ENCODE measurements at places on chromosomes 4 and X. TPM values are rescaled to one million over a fixed set of nuclear protein-coding genes. Genes with fewer than 3 reads are reported as not detected.
A peak's percentile ranks its signal among the peaks of the same experiment; 100 is the strongest.

GRCh38 chr4:57496697-57497471, 386.7 kb upstream of the IGFBP7 start:
- H3K4me1 ChIP-seq: no peaks in the 10 kb centered on the region
- no peaks in the 10 kb centered on the region for H3K27me3 ChIP-seq
- DNase-seq: no peak
- H3K27ac ChIP-seq: no peak overlapping the region

GRCh38 chr4:168183717-168184571, 91.6 kb downstream of the ANXA10 start:
- no peak overlapping the region for H3K27ac ChIP-seq
- no peak for DNase-seq
- H3K36me3 ChIP-seq: no peaks in the 10 kb centered on the region
- H3K27me3 ChIP-seq: no peaks in the 10 kb centered on the region
- H3K4me3 ChIP-seq: no peak overlapping the region

The RNF175 gene
- total RNA-seq: 7.3 TPM

GRCh38 chrX:139702658-139703057, 5.3 kb downstream of the MCF2 start:
- no peaks in the 10 kb centered on the region for H3K4me1 ChIP-seq
- no peak overlapping the region for H3K4me3 ChIP-seq
- DNase-seq: no peak
- no peaks in the 10 kb centered on the region for H3K36me3 ChIP-seq

The TRPC5OS gene
- not detected for total RNA-seq

The HS3ST1 gene
- 1.7 TPM for total RNA-seq

DNA sequence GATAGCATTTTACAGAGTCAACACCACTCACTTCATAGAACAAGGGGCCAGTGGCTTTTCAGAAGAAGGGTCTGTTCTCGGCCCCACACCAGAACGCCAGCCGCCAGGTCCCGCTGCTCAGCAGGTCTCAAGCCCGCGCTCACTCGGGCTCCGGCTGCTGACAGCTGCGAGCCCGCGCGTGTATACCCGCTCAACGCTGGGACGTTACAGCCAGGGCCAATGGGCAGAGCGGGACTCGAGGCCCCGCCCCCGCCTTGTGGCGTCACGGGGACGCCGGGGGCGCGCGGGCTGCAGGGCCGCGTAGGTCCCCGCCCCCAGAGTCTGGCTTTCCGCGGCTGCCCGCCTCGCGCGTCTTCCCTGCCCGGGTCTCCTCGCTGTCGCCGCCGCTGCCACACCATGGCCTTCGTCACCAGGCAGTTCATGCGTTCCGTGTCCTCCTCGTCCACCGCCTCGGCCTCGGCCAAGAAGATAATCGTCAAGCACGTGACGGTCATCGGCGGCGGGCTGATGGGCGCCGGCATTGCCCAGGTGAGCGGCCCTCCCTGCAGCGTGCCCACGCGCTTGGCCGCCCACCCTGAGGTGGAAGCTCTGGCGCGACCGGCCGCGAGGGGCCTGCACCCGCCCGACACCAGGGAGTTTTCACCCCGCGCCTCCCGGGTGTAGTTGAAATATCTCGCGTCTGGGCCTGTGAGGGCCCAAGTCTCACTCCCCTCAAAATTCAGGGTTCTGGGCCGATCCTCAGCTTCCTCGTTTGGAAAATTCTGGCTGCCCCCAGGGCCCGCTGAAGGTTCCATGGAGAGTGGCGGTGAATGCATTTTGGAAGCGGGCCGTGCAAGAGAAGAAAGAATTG, at the start of gene HADH:
TSS of gene HADH (plus strand) at position 353 of the 850 bp plus-strand sequence. CDS start at position 397, 44 bp downstream.
- DNase-seq: peak; percentile 41
- no peaks in the 10 kb centered on the region for H3K27me3 ChIP-seq
- no peaks in the 10 kb centered on the region for H3K4me1 ChIP-seq
- H3K27ac ChIP-seq: peak within 1 kb of the TSS; percentile 58

DNA sequence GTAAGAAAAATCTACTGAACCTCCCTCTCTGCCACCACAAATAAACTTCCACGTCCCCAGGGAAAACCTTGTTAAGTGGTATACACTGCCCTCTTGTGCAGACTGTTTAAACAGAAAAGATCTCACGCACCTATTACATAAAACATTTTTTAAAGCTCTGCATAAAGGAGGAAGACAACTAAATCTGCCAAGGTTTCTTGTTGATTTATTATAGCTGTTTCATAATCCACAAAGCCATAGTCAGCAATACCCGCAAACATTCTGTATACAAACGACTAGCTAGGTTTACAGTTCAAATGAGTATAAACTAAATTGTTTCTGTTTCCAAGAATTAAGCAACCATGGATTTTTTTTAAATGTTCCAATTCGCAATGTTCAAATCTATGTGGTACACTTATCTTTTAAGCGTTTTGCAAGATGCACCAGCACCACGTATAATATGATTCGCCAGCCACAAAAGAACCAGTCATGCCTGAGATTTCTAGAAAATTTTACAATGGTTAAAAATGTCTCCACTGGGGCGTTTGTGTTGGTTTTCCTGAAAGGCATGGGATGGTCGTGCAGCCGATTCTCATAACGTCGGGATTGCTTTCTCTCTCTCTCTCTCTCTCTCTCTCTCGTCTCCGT, 164.6 kb downstream of the PRKX start:
- H3K4me3 ChIP-seq: no peak overlapping the region
- no peaks in the 10 kb centered on the region for H3K27me3 ChIP-seq
- peaks cover 2% of the 10 kb centered on the region for H3K4me1 ChIP-seq

The ASMT gene
- total RNA-seq: 1.4 TPM

- no peaks in the 10 kb centered on the region for H3K4me1 ChIP-seq
Measured at GRCh38 chr4:52423967-52424366, 235.1 kb downstream of the USP46 start.

- H3K4me1 ChIP-seq: peaks cover 5% of the 10 kb centered on the region
- no peaks in the 10 kb centered on the region for H3K27me3 ChIP-seq
- no peak overlapping the region for H3K27ac ChIP-seq
- no peak for DNase-seq
Measured at GRCh38 chr4:52643785-52644244, 15.3 kb downstream of the USP46 start.

GRCh38 chrX:110944751-110945675, 149.4 kb upstream of the CHRDL1 start:
- peak overlapping the region; percentile 75 for H3K4me3 ChIP-seq
- no peaks in the 10 kb centered on the region for H3K27me3 ChIP-seq
- H3K4me1 ChIP-seq: no peaks in the 10 kb centered on the region
- DNase-seq: peak; percentile 53

DNA sequence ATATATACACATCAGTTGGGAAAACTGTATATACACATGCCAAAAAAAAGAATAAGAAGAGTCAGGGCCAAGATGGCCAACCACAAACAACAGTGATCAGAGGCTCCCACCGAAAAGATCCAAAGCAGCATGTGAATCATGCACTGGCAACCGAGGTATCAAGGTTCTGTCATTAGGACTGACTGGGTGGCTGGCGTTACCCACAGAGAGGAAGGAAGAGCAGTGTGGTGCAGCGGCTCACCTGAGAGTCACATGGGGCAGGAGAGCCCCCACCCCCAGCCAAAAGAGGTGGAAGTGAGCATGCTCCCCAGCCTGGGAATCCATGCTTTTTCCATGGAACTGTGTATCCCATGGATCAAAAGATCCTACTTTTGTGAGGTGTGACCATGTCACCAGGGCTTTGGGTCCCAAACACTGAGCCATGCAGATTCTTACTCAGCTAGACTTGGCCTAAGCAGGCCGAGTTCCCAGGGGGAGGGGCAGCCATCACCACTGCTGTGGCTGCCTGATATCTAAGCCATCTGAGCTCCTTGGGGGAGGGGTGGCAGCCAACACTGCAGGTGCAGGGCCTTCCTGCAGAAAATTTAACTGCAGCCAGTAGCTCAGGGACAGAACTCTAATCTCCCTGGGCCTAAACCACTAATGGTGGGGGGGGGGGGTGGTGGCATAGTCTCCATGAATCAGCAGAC, 52.8 kb downstream of the P2RY10 start:
- H3K27ac ChIP-seq: no peak overlapping the region
- no peak for DNase-seq
- no peaks in the 10 kb centered on the region for H3K27me3 ChIP-seq

DNA sequence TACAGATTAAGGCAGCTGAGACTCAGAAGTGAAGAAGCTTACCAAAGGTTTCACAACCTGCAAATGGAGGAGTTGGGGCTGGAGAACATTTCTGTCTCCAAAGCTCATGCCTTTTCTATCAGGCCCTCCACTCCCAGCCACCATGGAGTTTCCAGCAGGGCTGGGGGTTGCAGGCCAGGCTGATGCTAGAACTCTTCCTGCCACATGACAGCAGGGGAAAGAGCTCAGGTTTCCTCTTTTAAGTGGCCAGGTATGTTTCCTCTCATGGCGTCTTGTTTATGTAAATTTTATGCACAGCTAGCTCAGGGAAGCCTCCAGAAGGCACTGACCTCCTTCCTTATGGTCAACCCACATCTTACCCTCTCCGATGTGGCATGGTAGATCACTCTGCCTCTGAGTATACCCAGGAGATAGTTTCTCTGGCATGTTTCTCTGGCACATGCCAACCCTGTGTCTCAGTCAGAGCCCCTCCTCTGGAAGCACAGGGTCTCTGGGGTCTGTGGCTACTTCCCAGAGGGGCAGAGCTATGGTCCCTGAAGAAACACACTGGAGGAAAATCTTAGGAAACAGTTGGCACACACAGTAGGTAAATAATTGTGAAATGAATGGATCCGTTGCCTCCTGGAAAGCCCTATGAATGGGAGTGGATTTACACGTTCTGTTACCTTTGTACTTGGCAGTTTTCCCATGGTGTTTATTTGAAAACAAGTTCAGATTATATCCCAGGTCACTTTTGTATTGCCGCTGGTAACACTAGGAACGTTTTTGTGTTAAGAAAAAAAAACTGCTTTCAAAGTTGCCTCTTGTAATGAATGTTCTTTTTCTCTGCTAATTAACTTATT, 28.9 kb downstream of the PDK3 start:
- H3K27me3 ChIP-seq: no peaks in the 10 kb centered on the region
- no peak overlapping the region for H3K4me3 ChIP-seq
- peaks cover 6% of the 10 kb centered on the region for H3K4me1 ChIP-seq
- H3K36me3 ChIP-seq: no peaks in the 10 kb centered on the region
- DNase-seq: no peak

DNA sequence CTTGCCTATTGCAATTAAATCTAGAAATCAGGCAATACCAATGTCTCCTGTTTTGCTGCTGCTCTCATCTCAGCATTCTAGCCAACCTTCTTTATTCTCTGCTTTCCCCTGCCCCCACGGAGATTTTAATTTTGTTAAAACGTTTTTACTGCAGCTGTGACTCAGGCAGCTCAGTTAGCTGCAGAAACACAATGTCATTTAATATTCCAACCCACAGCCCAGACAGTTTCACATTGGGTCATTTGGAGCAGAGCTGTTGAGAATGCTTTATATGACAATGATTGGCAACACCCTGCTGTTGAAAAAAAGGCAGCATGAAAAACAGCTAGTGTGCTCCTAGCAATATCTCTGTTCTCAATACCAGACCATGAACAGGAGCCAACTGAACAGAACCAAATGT, 12.6 kb upstream of the SLC10A4 start:
- no peaks in the 10 kb centered on the region for H3K36me3 ChIP-seq
- no peaks in the 10 kb centered on the region for H3K4me1 ChIP-seq
- no peak for DNase-seq
- no peaks in the 10 kb centered on the region for H3K27me3 ChIP-seq
- no peak overlapping the region for H3K4me3 ChIP-seq
- H3K27ac ChIP-seq: no peak overlapping the region

The NPFFR2 gene
- total RNA-seq: 0.26 TPM

The CT45A2 gene
- total RNA-seq: not detected

DNA sequence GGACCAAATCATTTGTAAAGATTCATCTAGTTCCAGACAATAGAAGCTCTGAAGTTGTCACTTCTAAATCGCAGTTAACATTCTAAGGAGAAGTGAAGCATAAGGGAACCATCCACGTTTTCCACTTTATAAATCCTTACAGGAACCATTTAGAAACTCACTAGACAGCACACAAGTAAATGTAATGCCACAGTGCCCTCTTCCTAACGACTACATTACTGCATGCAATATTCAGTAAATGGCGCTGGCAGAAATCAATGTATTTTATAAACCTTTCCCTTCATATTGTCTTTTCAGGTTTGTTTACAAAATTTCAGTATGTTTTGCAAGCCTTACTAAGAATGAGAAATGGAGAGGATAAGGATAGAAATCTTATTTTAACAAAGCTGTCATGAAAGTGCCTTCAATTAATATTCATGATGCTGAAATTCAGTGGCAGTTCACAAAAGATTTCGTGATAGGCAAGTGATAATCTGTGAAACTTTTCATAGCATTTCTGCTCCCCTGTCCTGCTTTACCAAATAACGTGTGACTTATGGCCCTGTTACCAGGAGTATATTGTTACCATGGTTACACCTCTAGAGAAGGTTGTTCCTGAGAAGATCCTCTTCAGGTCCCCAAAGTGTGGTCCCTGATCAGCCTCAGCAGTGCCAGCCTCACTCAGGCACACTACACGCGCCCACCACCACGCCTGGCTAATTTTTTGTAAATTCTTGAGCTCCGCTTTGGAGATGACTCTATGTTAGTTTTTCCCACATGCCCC, 54.2 kb downstream of the TMA16 start:
- DNase-seq: no peak
- H3K4me3 ChIP-seq: no peak overlapping the region
- H3K4me1 ChIP-seq: no peaks in the 10 kb centered on the region
- H3K36me3 ChIP-seq: no peaks in the 10 kb centered on the region

- no peak for DNase-seq
- no peak overlapping the region for H3K4me3 ChIP-seq
- H3K27me3 ChIP-seq: no peaks in the 10 kb centered on the region
- no peak overlapping the region for H3K27ac ChIP-seq
- no peaks in the 10 kb centered on the region for H3K36me3 ChIP-seq
- no peaks in the 10 kb centered on the region for H3K4me1 ChIP-seq
Measured at GRCh38 chrX:44062840-44063239, 89.7 kb upstream of the NDP start.

The HPSE gene
- 5.0 TPM for total RNA-seq

DNA sequence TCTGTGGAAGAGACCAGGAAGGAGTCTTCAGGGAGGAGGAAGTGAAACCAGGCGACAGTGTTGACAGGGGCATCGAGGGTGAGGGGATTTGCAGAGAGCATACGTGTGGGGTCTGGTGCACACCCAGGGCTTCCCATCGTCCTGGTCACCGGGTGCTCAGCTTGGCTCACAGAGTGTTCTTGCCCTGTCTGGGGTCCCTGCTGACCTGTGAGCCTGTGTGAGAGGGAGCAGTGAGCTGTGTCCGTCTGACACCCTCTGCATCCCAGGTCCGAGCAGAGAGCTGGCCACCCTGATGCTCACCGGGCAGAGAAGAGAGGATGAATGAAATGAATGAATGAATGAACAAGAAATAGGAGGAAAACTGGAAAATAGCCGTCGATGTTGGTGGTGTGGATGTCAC, 46.5 kb downstream of the CPZ start:
- DNase-seq: no peak
- no peaks in the 10 kb centered on the region for H3K36me3 ChIP-seq
- H3K27ac ChIP-seq: no peak overlapping the region
- H3K4me1 ChIP-seq: no peaks in the 10 kb centered on the region
- no peaks in the 10 kb centered on the region for H3K27me3 ChIP-seq

DNA sequence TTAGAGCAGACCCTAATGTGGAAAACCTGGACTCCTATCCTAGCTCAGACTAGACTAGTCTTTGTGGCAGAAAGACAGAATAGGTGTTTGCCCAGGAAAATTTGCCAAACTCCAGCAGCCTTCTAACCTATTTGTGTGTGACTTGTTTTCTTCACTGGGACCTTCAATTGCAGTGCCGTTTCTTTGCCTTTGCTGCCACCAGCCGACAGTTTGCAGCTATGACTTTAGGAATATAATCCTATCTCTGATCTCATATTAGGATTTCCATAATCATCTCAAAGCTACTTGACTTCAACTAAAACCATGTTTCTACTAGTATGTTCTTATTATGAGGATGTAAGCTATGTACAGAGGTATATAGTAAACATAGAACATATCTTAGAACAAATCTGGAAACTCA, 60.2 kb upstream of the PGAM4 start:
- H3K27ac ChIP-seq: no peak overlapping the region
- no peak for DNase-seq
- no peaks in the 10 kb centered on the region for H3K4me1 ChIP-seq
- no peaks in the 10 kb centered on the region for H3K36me3 ChIP-seq
